Neural progenitor cell (in vitro differentiated cells): ENCODE measurements at places on chromosomes 3 and 15. TPM values are rescaled to one million over a fixed set of nuclear protein-coding genes. Genes with fewer than 3 reads are reported as not detected.

DNA sequence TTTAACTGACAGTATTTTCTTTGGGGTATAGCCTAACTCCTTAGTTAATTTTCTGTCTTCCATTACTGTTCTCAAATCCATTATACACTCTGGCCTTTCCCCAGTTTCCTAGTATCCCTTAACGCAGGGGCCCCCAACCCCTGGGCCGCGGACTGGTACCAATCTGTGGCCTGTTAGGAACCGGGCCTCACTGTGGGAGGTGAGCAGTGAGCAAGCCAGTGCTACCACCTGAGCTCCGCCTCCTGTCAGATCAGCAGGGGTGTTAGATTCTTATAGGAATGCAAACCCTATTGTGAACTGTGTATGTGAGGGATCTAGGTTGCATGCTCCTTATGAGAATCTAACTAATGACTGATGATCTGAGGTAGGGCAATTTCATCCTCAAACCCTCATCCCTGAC lies 75.1 kb downstream of the DOCK3 start:
- peaks cover 19% of the 10 kb centered on the region for H3K4me1 ChIP-seq
- H3K4me3 ChIP-seq, result no peak overlapping the region
- no peaks in the 10 kb centered on the region for H3K36me3 ChIP-seq
- no peaks in the 10 kb centered on the region for H3K27me3 ChIP-seq
- DNase-seq, result peak; percentile 18

GRCh38 chr3:45607790-45608189 lies 13.2 kb downstream of the LIMD1 start:
- no peak for DNase-seq
- H3K4me1 ChIP-seq, result peaks cover 13% of the 10 kb centered on the region
- no peaks in the 10 kb centered on the region for H3K36me3 ChIP-seq
- H3K4me3 ChIP-seq, result no peak overlapping the region
- no peaks in the 10 kb centered on the region for H3K27me3 ChIP-seq

GRCh38 chr3:135995766-135996165 lies 30.2 kb downstream of the PPP2R3A start:
- H3K27ac ChIP-seq, result no peak overlapping the region
- no peak overlapping the region for H3K4me3 ChIP-seq
- peaks cover 19% of the 10 kb centered on the region for H3K4me1 ChIP-seq
- no peaks in the 10 kb centered on the region for H3K36me3 ChIP-seq
- no peaks in the 10 kb centered on the region for H3K27me3 ChIP-seq
- no peak for DNase-seq

DNA sequence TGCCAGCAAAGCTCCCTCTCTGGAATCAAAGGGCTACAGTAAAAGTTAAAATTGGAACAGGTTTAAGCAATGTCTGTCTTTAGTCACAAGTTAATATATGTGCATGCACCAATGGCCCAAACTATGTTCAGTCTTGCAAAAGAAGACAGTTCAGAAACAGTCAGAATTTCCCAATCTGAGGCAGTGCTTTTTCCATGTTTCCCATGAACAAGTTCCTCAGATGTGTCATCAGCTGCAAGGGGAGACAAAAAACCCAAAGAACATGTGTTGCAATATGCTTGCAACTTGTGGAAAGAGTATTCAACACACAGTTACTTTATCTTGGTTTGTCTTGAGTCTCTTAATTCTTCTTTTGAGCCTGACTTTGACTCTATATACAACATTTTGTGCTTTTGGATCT lies 148.4 kb downstream of the USP13 start:
- no peak overlapping the region for H3K4me3 ChIP-seq
- no peak overlapping the region for H3K27ac ChIP-seq
- no peak for DNase-seq
- H3K27me3 ChIP-seq, result no peaks in the 10 kb centered on the region

The EPHA3 gene
- 0.34 and 0.36 TPM in 2 replicates for total RNA-seq

The ZNF860 gene
- 0.22 and 0.43 TPM in 2 replicates for total RNA-seq

The XCR1 gene
- total RNA-seq, result not detected in 2 replicates

GRCh38 chr15:41792000-41792637 lies 17.8 kb downstream of the MAPKBP1 start:
- H3K27me3 ChIP-seq, result no peaks in the 10 kb centered on the region
- H3K4me3 ChIP-seq, result no peak overlapping the region
- peaks cover 23% of the 10 kb centered on the region for H3K4me1 ChIP-seq

DNA sequence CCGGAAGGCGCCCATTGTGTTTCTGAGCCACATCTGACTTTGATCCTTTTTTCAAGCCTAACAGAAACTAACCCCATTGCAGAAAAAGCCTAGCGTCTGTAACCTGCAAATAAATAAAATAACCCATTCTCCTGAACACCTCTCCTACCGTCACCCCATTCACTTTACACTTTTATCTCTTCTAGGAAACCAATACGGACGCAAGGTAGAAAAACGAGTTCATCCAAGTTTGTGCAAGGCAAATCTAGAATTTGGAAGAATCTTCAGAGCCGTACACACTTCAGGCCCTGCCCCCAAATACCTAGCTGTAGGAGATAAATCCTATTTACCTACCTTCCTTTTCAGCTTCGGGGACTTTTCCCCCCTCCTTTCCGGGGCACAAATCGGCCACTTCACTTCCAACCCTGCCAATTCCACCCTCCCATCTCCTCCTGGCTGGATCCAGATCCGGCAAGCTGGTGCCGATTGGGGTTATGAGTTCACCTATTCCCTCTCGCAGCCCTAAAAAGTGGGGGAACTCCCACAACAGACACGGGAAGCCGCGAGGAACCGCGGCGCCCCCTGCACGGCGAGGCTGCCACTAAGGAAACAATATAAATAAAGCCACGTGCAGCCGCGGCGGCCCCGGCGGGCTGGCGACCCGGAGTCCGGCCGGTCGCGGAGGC lies 987 bp downstream of the PRTG start:
- peaks cover 3% of the 10 kb centered on the region for H3K36me3 ChIP-seq
- H3K4me3 ChIP-seq, result peak overlapping the region; percentile 93
- H3K27ac ChIP-seq, result peak overlapping the region; percentile 96
- peaks cover 19% of the 10 kb centered on the region for H3K27me3 ChIP-seq
- peak; percentile 56 for DNase-seq
- H3K4me1 ChIP-seq, result peaks cover 45% of the 10 kb centered on the region
